ENCODE measurements at places on chromosomes 1 and 21. TPM values are rescaled to one million over a fixed set of nuclear protein-coding genes. Genes with fewer than 3 reads are reported as not detected.

SELENBP1 gene
- total RNA-seq, result 159 TPM

RIPPLY3 gene
- total RNA-seq, result not detected

LCK gene
- total RNA-seq, result 6.9 TPM

OR2L13 gene
- not detected for total RNA-seq

RAB7B gene
- total RNA-seq, result 1.7 TPM

BEND5 gene
- 4.7 TPM for total RNA-seq

CA6 gene
- total RNA-seq, result not detected

IGSF9 gene
- total RNA-seq, result 0.20 TPM

SLAMF6 gene
- 0.30 TPM for total RNA-seq

TNFRSF9 gene
- total RNA-seq, result not detected

AQP10 gene
- total RNA-seq, result not detected

DNA sequence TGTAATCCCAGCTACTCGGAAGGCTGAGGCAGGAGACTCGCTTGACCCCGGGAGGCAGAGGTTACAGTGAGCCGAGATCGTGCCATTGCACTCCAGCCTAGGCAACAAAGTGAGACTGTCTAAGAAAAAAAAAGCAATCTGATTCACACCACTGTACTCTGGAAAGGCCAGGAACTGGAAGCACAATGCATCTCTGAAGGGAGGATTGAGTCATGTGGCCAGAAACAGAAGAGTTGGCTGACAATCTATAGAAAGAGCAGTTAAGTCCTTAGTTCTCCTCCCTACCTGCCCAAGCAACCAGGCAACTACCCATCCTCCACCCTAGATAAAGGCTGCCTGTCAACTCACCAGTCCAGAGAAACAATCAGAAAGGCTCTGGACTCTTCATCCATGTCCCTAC lies 45.9 kb downstream of the PIK3R3 start:
- H3K36me3 ChIP-seq, result no peaks in the 10 kb centered on the region
- DNase-seq, result no peak
- H3K27ac ChIP-seq, result no peak overlapping the region
- no peak overlapping the region for H3K4me3 ChIP-seq
- H3K27me3 ChIP-seq, result no peaks in the 10 kb centered on the region

DNA sequence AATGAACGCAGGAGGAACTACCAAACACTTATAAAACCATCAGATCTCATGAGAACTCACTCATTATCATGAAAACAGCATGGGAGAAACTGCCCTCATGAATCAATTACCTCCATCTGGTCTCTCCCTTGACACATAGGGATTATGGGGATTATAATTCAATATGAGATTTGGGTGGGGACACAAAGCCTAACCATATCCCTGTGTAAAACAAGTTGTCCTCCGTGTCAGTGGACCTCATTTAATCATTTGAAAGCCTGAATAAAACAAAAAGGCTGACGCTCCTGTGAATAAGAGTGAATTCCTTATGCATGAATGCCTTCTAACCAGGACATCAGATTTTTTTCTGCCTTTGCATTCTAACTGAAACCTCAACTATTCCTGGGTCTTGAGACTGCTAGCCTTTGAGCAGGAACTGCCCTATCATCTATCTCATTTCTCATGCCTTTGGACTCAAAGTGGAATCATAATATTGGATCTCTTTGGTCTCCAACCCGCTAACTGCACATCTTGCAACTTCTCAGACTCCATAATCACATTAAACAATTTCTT lies 648.8 kb downstream of the ADGRL2 start:
- H3K27ac ChIP-seq, result no peak overlapping the region
- H3K4me1 ChIP-seq, result no peaks in the 10 kb centered on the region

- peaks cover 14% of the 10 kb centered on the region for H3K27me3 ChIP-seq
- H3K4me1 ChIP-seq, result no peaks in the 10 kb centered on the region
- DNase-seq, result peak; percentile 86
Observed at GRCh38 chr1:53061123-53061858, 722 bp upstream of the PODN start.

GRCh38 chr1:224404916-224405603 lies 29.5 kb downstream of the WDR26 start:
- H3K27ac ChIP-seq, result no peak overlapping the region
- DNase-seq, result no peak
- no peak overlapping the region for H3K4me3 ChIP-seq
- peaks cover 15% of the 10 kb centered on the region for H3K36me3 ChIP-seq

- no peaks in the 10 kb centered on the region for H3K36me3 ChIP-seq
- no peak for DNase-seq
- H3K27me3 ChIP-seq, result no peaks in the 10 kb centered on the region
- H3K4me1 ChIP-seq, result no peaks in the 10 kb centered on the region
Observed at GRCh38 chr1:47753808-47754207, 243.4 kb downstream of the TRABD2B start.

DNA sequence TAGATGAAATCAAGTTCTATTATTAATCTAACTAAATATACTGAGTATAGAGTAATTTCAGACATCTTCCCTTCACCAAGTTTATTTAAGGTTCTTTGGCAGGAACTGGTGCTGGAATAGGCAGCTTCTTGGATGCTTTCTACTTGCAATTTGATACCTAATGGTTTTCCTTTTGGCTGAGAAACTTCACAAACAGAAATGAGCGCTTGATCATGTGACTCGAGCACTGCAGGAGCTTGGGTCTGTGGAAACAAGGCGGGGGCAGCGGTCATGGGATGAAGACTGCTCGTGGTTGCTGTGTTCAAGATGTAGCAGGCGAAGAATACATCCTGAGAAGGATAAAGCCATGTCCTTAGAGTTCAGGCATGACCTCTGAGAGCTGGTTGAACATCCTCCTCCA lies 136.8 kb downstream of the PTPRC start:
- no peaks in the 10 kb centered on the region for H3K4me1 ChIP-seq
- DNase-seq, result no peak
- no peak overlapping the region for H3K4me3 ChIP-seq
- H3K27ac ChIP-seq, result peak overlapping the region; percentile 46
- H3K36me3 ChIP-seq, result no peaks in the 10 kb centered on the region

GRCh38 chr1:41199375-41199774 lies 42.7 kb downstream of the SCMH1 start:
- no peak for DNase-seq
- H3K4me3 ChIP-seq, result no peak overlapping the region
- H3K4me1 ChIP-seq, result no peaks in the 10 kb centered on the region
- no peaks in the 10 kb centered on the region for H3K36me3 ChIP-seq
- H3K27me3 ChIP-seq, result no peaks in the 10 kb centered on the region

DNA sequence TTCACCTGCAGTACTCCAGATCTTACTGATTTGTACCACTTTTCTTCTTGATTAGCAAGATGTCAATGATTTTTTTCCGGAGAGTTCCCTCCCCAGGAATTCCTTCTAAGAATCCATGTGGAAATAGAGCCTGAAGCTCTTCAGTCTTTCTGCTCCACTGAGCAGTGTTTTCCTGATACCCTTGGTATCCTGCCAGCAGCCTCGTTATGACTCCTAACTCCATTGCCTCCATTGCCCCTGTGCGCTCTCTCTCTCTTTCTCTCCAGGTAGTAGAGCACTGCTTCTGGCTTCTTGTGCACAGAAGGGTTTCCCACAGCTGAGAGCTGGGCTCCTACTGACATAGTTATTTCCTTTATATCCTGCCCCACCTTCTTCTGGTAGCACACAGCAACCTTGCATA lies 12.2 kb downstream of the UBE2U start:
- no peak overlapping the region for H3K4me3 ChIP-seq
- H3K4me1 ChIP-seq, result no peaks in the 10 kb centered on the region
- no peaks in the 10 kb centered on the region for H3K36me3 ChIP-seq
- DNase-seq, result no peak

- no peaks in the 10 kb centered on the region for H3K36me3 ChIP-seq
- H3K4me3 ChIP-seq, result no peak overlapping the region
- no peak overlapping the region for H3K27ac ChIP-seq
- H3K27me3 ChIP-seq, result no peaks in the 10 kb centered on the region
- H3K4me1 ChIP-seq, result no peaks in the 10 kb centered on the region
Observed at GRCh38 chr1:48356901-48357300, 115.1 kb downstream of the SPATA6 start.

GRCh38 chr21:45950740-45951515 lies 30.6 kb upstream of the COL6A1 start:
- no peaks in the 10 kb centered on the region for H3K27me3 ChIP-seq
- no peak overlapping the region for H3K4me3 ChIP-seq
- no peak for DNase-seq
- H3K4me1 ChIP-seq, result peaks cover 22% of the 10 kb centered on the region
- H3K27ac ChIP-seq, result no peak overlapping the region

GRCh38 chr1:10755970-10756521 lies 40.4 kb downstream of the CASZ1 start:
- H3K4me1 ChIP-seq, result peaks cover 14% of the 10 kb centered on the region
- H3K27me3 ChIP-seq, result peaks cover 21% of the 10 kb centered on the region
- no peak overlapping the region for H3K4me3 ChIP-seq
- H3K36me3 ChIP-seq, result no peaks in the 10 kb centered on the region
- no peak overlapping the region for H3K27ac ChIP-seq

DNA sequence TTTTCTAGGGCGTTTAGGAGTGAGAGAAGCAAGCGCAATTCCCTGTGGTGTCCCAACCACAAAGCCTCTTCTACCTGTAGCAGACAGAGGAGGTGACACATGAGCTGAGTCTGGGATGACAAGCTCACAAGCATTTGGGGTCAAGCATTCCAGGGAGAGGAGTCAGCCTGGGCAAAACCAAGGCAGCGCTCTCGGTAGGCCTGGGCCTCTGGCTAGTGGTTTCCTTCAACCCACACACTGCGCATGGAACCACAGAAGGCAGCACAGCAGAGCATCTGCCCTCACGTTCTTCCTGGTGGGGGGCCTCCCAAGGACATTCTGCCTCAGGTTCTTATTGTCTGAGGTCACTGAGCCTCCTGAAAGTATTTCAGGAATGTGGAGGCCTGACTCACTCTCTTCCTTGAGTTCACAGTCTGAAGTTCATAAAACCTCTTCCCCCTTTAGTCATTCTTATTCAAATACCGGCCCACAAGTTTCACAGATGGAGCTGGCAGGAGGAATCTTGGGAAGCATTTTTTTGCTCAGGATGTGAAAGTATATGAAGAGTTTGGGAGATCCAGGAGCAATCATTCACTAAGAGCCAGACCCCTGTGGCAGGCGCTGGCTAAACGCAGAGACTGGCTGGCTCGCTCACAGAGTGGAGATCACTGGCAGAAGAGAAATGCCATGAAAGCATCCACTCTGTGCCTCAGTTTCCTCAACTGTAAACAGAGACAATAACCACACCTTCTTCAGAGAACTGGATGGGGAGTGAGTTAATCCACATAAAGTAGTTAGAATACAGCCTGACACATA lies 26.8 kb downstream of the CCN1 start:
- no peak overlapping the region for H3K4me3 ChIP-seq
- DNase-seq, result no peak
- H3K27me3 ChIP-seq, result no peaks in the 10 kb centered on the region

GRCh38 chr1:211928290-211928801 lies 97.8 kb upstream of the LPGAT1 start:
- peaks cover 22% of the 10 kb centered on the region for H3K4me1 ChIP-seq
- H3K36me3 ChIP-seq, result no peaks in the 10 kb centered on the region
- no peak overlapping the region for H3K27ac ChIP-seq
- H3K27me3 ChIP-seq, result no peaks in the 10 kb centered on the region
- H3K4me3 ChIP-seq, result no peak overlapping the region

- H3K27ac ChIP-seq, result no peak overlapping the region
- DNase-seq, result no peak
- H3K36me3 ChIP-seq, result no peaks in the 10 kb centered on the region
Observed at GRCh38 chr1:31306278-31306677, 9.4 kb downstream of the ZCCHC17 start.

DNA sequence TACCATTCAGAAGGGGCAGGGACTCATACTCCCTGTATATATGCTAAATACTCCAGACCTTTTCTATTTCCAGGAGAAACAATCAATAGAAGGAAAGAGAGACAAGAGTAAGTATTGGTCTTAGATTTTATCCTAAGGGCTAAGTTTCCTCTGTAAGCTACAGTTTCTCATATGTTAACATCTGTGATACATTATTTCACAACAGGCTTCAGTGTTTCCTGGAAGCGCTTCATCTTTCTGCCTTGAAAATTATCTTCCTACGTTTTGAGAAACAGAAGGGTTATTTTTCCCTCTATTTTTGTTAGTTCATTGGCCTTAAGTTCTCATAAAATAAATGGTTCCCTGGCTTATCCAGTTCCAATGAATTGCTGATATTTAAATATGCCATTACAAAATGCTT lies 15.6 kb downstream of the FMO1 start:
- H3K4me1 ChIP-seq, result peaks cover 5% of the 10 kb centered on the region
- H3K27ac ChIP-seq, result peak overlapping the region; percentile 7
- H3K4me3 ChIP-seq, result no peak overlapping the region
- H3K27me3 ChIP-seq, result no peaks in the 10 kb centered on the region

DNA sequence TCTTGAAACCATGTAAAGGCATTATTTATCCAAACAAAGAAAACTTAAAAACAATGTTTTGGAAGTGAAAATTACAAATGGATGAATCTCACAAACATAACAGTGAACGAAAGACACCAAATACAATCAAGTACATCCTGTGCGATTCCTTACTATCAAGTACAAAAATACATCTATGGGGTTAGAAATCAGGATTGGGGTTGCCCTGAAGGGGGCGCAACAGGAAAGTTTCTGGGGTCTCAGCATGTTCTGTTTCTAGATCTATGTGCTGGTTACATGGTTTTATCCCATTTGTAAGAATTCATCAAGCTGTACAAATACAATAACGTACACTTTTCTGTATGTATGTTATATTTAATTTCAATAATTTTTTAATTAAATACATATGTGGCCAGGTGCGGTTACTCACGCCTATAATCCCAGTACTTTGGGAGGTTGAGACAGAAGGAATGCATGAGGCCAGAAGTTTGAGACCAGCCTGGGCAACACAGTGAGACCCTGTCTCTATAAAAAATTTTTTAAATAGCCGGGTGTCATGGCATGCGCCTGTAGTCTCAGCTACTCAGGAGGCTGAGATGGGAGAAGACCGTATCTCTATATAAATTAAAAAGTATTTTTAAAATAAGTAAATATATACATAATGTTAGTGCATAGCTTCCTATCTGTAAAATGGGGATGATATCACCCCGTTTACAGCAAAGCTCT lies 121.5 kb upstream of the SOD1 start:
- no peaks in the 10 kb centered on the region for H3K27me3 ChIP-seq
- no peak overlapping the region for H3K4me3 ChIP-seq
- no peak for DNase-seq
- no peak overlapping the region for H3K27ac ChIP-seq
- H3K36me3 ChIP-seq, result no peaks in the 10 kb centered on the region

DNA sequence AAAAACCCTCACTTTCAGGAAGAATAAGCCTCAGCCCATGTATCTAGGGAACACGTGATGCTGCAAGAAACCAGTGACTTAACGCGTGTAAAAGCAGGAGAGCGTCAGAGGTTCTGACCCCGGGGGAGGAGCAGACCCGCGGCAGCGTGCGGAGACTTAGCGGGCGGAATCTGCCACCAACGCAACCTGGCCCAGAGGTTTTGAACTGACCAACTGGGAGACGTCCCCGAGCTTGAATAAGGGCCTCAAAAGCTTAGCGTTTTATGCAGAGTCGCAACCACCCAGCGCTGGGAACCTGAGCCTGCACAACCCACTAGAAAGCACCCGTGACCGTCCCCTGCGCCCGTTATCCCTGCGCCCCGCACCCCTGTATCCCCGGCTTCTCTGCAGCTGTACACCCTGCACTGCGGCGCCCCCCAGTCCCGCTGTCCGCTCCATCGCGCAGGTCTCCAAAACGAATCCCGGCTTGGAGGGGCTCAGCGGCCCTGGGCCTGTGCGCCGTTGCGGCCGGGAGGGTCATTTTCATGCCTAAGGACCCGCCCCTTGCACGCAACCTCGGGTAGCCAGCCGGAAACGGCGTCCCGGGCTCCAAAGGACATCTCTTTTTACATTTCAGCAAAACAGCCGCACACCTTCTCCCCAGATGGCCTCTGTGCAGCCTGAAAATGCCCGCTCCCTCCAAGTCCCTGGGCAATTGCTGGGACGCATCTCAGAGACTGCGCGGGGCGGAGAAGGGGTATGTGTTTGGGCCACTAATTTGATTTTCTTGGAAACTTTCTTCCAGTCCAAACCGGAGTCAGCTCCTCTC lies 29.4 kb upstream of the TRIM17 start:
- H3K4me3 ChIP-seq, result peak overlapping the region; percentile 50
- H3K4me1 ChIP-seq, result peaks cover 11% of the 10 kb centered on the region
- H3K27ac ChIP-seq, result no peak overlapping the region
- no peaks in the 10 kb centered on the region for H3K27me3 ChIP-seq
- DNase-seq, result no peak

Measured in tibial nerve (tissue), 4 donors.